ENCODE measurements at places on chromosomes 16 and 17.
A peak's percentile ranks its signal among the peaks of the same experiment; 100 is the strongest.

DNA sequence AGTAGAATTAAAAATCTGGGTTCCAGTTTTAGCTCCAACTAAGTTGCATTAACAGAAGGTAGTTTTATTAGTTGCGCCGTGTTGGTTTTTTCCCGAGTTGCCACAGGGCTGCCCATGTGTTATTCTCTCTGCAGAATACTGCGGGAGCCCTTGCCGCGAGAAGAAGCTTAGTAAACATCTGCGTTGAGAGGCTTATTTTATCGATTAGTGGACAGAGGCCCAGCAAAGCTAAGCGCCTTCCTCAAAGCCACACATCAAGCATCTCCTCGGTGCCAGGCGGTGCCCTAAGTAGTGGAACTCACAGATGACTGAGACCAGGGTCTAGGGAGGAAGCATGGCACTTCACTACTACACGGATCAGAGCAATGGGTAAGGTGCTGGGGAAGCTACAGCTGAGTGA is 212.3 kb upstream of the IRX5 start:
- DNase-seq, result no peak

GRCh38 chr16:55955845-55956244 is 80.7 kb upstream of the CES5A start:
- DNase-seq, result no peak

- DNase-seq, result no peak
Measured at GRCh38 chr17:79594271-79594670, 16.6 kb downstream of the RBFOX3 start.

- DNase-seq, result no peak
Measured at GRCh38 chr16:12245088-12245920, 268.8 kb downstream of the SNX29 start.

DNA sequence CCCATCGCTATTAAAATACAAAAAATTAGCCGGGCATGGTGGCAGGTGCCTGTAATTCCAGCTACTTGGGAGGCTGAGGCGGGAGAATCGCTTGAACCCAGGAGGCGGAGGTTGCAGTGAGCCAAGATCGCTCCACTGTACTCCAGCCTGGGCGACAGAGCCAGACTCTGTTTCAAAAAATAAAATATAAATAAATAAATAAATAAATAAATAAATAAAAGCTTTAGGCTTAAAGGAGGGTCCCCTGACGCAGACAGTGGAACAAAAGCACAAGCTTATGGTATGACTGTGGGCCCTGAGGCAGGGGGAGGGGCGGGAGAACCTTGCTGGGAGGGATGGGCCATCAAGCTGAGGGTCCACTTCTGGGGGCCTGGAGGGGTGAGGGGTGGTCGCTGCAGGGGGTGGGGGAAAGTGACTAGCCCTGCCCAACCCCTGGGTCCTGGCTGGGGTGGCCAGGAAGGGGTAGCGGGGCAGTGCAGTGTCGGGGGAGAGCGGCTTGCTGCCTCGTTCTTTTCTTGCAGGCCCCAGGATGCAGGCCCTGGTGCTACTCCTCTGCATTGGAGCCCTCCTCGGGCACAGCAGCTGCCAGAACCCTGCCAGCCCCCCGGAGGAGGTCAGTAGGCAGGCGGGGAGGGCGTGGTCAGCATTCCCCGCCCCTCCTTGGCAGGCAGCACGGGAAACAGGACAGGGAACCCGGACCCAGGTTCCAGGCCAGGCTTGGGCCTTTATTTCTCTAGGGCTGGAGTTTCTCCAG is 4.7 kb downstream of the SERPINF1 start:
- DNase-seq, result no peak

- DNase-seq, result peak; percentile 60
Measured at GRCh38 chr16:51326131-51326856, 175.2 kb upstream of the SALL1 start.

- no peak for DNase-seq
Measured at GRCh38 chr17:63751806-63752205, 10.2 kb upstream of the STRADA start.

- DNase-seq, result no peak
Measured at GRCh38 chr17:49123061-49123460, 9.5 kb upstream of the B4GALNT2 start.

GRCh38 chr16:53922067-53922806 is 218.3 kb downstream of the FTO start:
- DNase-seq, result no peak

DNA sequence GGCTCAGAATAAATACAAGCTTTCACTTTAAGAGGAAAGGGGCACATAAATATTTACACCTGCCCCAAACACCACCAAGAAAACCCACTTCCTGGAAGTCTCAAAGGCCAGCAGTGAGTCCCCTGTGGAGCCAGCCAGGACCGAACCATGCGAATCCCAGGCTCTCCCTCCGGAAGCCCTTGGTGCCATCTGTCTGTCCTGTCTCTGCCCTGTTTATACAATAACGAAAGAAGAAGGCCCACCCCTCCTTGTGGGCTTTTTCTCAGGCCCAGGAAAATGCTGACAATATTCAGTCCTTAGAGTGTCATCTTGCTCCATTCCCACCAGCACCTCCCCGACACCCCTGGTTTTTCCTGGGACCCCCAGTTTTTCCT is 3.6 kb upstream of the SLC6A4 start:
- no peak for DNase-seq

Measured in mesendoderm (in vitro differentiated cells).